HFF-Myc (cell line): ENCODE measurements at places on chromosomes 2 and 18.

GRCh38 chr2:23814963-23815362 is 112.0 kb downstream of the ATAD2B start:
- no peak for DNase-seq

- DNase-seq = no peak
Measured at GRCh38 chr18:74692367-74693013, 94.8 kb downstream of the ZNF407 start.

DNA sequence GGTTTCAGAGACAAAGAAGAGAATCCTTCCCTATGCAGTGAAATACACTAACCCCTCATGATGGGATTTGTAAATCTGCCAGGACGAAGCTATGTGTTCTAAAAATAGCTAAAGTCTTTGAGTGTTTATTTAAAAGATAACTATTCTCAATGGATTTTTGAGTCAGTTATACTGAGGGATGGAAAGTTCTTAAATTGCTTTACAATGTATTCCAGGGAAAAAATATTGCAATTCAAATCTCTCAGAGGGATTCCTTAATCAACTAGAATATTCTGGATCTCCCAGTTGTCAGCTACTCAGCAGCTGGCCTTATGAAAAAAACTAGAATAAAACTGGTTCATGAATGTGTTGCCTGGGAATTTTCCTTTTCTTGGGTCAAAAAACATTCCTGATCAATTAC is 312.4 kb downstream of the PLCL1 start:
- DNase-seq = no peak

DNA sequence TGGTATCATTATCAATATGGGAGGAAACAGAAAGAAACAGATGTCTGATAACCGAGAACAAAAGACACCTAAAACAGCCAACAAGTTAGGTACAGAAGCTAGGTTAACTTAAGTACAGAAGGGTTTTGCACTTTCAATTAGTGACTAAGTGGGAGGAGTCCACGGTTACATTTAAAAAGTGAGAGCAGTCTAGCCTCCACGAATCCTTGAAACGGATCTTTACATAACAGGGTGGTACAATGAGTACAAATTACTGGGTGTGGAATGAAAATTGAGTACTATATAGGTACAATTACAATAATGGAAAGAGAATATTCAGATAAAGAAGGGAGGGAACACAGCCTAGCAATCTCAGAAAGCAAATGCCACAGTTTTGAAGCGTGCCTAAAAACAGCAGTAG is 76.6 kb downstream of the TLK1 start:
- no peak for DNase-seq

DNA sequence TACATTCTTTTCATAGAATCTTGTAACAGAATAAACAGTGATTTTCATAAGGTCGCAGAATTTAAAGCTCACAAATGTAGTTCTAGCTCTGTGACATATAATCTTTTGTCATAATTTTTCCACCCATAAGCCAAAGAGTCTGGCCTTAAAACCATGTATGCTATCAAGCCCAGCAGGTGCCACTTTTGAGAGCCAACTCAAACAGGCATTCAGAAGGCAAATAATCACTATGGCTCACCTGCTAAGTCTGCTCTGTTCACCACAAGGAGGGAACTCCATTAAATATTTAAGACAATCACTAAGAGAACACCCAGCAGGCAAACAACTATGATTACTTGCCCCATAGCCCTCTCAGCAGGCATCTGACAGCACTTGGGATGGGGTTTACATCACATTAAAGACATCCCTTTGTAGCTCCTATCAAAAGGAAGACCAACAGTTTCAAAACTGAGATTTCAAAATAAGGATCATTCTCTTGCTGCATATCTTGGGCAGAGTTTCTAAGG is 241.6 kb downstream of the PDE11A start:
- DNase-seq = no peak

GRCh38 chr18:70046796-70047195 is 99.1 kb upstream of the CD226 start:
- no peak for DNase-seq

DNA sequence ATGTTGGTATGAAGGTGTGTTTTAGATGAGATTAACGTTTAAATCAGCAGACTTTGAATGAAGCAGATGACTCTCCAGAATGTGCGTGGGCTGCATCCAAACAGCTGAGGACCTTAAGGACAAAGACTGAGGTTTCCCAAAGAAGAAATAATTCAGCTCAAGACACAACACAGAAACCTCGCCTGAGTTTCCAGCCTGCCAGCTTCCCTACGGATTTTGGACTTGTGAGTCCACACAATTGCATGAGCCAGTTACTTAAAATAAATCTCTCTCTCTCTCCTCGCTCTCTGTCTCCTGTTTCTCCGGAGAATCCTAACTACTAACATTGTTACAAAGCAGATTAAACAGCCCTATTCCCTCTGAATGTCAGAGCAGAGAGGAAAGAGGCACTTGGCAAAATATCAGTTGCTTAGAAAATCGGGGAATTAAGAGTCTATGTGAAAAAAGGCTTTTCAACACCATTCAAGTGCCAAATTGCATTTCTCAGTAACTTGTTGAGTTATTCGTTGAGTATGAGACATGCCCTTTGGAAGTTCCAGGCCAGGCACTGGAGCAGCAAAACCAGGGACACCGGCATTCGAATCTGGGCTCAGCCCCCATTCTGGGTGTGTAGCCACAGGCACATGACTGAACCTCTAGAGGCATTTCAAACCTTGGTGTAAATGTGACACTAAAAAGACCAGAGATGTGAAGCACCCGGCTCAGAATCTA is 174.6 kb upstream of the PID1 start:
- DNase-seq = no peak

DNA sequence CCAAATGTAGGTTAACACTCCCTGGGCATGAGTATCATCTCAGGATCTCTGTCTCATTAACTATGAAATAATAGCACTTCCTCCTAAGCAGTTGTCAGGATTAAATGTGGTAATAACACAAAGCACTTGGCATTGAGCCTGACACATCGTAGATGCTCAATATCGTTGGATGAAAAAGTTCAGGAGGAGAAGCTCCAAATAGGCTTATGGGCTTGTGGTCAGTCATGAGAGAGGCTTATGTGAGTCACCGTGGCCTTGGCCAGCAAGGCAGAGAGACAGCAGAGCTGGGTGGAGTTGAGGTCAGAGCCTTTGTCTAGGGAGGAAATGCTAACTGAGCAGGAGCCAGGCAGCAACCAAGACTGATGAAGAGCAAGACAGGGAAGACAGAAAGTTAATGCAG is 68.3 kb upstream of the PPM1B start:
- peak; percentile 56 for DNase-seq

- DNase-seq = no peak
Measured at GRCh38 chr18:22951823-22952222, 18.7 kb downstream of the RBBP8 start.

GRCh38 chr2:105317937-105318336 is 11.6 kb downstream of the TGFBRAP1 start:
- no peak for DNase-seq

- no peak for DNase-seq
Measured at GRCh38 chr2:240178564-240178963, 38.1 kb upstream of the OTOS start.

DNA sequence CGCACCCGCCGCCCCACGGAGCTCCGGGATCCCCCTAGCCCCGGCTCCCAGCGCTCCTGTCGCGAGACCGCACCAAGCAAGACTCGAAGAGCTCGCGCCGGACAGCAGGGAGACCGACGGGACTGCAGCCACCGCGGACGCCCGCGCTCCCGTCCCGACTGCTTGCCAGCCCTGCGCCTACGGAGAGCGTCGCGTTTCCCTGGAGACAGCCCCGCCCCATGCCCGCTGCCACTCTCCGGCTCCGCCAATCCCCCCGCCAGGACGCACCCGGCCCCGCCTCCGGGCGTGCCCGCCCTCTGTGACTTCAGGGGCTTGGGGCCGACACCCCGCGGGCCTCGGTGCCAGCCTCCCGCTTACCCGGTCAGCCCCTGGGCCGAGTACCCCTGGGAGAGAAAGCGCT is at the start of gene ANKMY1:
TSS of gene ANKMY1 (minus strand) at position 181 of the 400 bp plus-strand sequence. CDS start 653 bp downstream, outside the sequence.
- DNase-seq = no peak

- no peak for DNase-seq
Measured at GRCh38 chr2:32591669-32592463, 36.0 kb upstream of the TTC27 start.

DNA sequence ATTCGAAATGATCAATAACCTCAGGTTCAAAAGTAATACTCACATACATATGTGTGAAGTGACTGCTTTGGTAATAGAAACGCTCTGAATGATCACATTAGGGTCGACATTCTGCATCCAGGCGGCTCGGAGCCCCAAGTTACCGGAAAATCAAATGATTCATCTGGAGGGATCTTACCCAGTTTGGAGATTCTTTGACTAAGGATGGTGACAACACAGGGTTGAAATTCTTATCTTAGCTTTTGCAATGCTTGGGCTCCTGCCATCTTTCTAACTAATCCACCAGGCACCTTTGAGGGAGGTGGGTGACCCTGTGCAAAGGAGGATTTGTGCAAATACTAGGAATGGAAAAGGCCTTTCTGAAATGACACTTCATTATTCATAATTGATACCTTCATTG is 10.8 kb downstream of the GBX2 start:
- no peak for DNase-seq

- no peak for DNase-seq
Measured at GRCh38 chr2:241211276-241211675, 22.8 kb downstream of the ANO7 start.

DNA sequence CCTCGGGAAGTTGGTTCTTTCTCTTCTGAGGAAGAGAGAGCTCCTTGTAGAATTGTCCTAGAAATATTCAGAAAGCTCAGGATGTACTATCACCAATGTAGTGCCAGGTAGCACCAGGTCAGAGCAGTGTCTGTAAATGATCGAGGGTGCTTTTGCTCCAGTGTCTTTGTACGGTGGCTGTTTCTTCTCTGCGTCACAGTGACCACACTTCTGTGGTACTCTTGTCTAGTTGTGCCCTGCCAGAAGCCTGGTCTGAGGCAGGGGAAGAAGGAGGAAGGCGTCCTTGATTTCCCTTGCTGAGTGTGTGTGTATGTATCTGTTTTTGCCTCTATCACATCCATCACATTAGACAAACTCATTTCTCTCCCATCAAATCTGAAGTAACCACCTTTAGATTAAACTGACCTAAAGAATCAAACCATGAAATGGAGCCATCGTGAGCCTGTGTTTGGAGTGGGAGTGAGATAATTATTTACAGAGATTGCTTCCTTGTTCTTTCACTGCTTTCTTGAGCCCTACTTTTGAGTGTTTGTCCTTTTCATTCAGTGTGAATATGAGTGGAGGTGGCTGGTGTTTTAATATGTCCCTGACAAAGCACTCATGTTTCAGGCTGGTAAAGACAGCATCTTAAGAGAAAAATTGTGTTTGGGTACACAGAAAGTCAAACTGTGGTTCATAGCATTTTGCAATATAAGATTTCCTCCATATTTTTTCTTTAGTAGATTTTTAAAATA is 97.2 kb downstream of the ACOXL start:
- no peak for DNase-seq

DNA sequence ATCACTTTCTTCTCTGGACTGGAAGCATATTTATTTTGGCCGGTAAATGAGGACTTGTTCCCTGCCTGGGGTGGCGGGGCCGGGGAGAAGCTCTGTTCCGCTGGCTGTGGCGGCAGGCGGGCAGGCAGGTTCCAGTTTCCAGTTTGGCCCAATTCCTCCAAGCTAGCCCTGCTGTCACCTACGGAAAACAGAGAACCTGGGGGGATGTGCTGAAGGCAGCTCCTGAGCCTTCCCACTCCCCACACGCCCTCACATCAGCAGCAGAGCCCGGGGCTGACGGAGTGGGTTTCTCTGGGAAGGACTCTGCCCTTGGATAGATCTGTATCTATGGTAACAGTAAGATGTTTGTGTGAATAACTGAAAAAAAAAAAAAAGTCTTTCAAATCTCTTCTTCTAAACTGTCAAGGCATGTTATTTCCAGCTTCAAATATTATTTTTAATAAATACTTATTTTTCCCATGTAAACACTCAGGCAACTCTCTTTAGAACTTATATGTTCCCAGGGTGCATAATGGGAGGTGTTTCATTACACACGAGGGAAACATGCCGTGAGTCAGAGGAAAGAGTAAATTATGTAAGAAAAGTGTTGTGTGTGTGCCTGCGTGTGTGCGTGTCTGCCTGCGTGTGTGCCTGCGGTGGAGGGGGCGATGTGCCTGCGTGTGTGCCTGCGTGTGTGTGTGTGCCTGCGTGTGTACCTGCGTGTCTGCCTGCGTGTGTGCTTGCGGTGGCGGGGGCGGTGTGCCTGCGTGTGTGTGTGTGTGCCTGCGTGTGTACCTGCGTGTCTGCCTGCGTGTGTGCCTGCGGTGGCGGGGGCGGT is 116.1 kb upstream of the ZNF516 start:
- DNase-seq = no peak

DNA sequence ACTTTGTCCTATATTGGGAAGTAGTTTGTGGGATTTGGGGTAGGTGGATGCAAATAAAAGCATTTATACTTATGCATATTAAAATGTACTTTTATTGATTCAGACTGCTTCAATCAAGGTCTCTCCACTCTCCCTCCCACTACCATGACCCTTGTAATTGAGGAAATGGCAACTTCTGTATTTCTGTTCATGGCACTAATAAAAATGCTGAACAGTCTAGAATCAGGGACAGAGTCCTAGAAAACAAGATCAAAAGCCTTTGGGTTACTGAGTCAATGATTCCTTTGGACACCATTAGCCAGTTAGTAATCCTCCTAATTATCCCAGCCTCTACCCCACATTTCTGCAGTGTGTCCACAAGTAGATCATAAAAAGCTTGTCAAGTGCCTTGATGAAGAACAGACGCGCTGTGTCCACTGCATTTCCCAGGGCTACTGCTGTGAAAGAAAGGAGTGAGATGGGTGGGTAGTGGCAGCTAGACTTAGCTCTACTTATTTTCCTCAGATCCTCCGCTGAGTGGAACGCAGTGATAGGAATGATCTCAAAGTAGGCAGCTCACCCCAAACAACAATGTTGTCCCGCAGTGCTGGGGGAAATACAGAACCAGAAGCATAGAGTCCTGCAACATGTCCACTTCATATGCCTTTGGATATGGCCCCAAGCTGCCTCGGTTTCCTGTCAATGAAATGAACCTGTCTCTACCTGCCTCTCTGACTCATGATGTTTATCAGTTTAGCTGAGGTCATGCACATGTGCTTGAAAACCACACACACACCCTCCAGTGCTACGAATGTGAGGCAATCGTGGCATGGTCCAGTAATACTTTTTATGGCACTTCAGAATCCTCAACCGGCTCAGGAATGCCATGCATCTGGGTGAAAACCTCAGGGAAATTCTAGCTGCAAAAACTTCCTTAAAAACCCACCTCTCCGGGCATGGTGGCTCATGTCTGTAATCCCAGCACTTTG is 115.5 kb downstream of the COL6A3 start:
- peak; percentile 94 for DNase-seq

DNA sequence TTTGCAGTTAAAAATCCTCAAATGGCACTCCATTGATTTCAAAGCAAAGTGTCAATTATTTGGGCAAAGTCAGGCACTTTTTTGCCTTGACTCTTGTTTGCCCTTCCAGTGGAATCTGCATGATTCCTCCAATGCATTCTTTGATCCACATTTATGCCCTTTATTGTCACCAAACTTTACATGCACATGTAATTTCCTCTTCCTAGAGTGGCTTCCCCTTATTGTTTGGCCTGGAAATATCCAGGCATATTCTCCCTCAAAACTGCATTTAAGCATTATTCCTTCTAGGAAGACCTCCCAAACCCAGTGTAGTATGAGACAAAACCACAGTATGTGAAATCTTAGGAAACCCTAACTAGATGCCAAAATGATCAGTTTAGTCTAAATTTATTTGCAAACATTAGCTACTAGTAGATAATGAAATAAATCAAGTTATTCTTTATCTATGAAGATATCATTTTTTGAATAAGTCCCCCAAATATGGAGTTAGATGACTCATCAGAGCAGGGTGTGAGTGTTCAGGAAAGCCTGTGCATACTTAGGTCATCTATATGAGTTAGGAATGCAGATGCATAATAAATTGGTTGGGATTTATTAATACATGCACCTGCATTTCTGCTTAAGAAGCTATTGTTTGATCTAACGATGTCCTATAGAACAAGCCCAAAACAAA is 433.3 kb upstream of the TCF4 start:
- DNase-seq = no peak
